ENCODE measurements at places on chromosomes 3 and 15.

GRCh38 chr3:15804553-15805095, 6.8 kb upstream of the ANKRD28 start:
- DNase-seq, result no peak

DNA sequence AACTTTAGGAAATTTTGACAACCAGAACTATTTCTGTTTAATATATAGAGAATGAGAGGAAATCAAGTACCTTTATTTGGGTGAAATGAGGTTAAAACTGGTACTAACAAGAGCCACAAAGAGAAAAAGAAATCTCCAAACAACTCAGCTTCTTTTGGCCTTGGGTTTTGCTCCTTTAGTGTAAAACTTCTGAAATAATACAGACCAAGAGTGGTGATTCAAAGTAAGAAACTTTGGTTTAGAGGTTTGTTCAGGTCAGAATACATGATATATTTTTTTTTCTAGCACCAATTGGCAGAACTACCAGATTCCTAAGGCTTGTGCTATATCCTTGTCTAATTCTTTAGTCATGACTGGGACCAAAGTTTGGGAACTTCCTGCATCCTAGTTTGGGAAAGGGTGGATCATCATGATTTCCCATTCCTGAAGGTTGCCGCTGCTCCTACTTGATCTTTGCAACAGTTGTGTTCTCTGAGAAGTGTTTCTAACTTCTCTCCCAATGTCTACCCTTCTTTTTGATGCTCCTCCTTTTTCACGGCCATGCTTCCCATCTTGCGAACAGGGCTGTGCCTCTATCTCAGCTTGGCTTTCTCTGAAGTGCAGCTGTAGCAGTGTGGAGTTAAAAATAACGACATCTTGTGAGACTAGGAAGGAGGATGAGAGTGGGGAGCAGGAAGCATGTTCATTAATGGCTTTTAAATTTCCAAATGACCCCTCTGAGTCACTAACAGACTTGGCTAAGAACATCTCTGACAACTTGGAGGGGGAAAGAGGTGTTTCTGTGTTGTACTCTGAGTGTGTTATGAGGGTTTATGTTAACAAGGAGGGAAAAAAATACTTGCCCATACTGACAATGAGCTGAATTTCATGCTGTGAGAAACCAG, 87.7 kb downstream of the KCNAB1 start:
- DNase-seq, result no peak

- DNase-seq, result peak; percentile 96
Measured at GRCh38 chr15:73633111-73633990, at the start of gene NPTN. Gene NPTN, minus strand, starts transcription at chr15:73633389. Its CDS starts 174 bp downstream, at chr15:73633215.

DNA sequence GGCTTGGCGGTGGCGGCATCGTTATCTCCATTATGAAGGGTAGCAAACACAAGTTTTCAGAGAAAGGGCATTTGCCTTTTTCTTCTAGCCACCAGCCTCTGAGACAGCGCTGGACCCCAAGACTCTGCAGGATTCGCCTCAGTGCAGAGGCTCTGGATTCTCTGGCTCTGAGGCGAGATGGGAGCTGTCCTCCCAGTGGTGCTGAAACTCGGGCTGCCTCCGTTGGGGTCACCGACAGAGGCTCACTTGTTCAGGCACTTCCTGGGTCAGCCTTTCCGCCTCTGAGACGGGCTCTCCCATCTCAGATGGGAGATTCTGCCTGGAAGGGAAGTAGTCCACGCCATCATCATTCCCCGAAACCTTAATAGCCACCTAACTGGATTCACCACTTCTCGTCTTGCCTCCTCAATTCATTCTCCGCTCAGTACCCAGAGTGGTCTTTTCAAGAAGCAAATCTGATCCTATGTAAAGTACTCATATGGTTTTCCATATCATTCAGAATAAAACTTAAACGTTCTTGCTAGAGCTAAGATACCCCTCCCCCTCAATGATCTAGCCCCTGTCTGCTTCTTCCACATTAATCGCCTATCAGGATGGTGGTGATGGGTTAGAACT, 76.9 kb downstream of the RHCG start:
- no peak for DNase-seq

GRCh38 chr3:42094691-42095391, 3.7 kb downstream of the TRAK1 start:
- no peak for DNase-seq

DNA sequence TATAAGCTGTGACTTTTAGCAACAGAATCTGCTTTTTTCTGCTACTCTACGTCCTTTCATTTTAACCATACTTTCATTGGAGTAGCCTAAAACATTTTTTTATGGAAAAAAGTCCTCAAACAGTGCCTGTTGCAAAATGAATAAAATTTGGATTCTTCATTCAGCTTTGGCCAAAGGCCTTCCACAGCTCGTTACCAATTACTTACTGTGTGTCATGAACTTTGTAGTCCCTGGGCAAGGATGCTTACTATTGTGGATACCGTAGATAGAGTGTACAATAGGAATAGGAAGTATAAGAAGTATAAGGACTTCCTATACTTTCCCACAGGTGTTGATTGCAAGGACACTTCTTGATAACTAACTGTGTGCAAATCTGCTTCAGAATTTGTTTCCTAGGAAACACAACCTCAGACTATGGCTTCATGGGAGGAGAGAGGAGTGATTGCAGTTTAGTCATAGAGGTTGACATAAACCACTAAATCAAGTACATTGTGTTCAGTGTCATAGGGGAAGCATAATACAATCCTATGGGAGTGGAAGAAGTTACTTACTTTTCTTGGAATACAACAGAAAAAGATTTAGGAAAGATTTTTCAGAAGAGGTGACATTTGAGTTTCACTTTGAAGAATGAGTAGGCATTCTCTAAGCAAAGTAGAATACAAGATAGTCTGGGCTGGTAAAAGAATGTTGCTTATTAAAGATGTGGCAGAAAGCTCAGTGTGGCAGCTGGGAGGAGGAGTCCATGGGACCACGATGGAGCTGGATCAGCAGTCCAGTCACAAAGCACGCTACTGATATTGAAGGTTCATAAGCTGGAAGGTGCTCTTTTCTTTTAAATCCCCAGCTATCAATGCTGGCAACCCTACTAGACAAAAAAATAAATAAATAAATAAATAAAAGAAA, 309.7 kb upstream of the TPRG1 start:
- DNase-seq, result no peak

GRCh38 chr3:173238091-173238490, 97.1 kb upstream of the SPATA16 start:
- DNase-seq, result no peak

- no peak for DNase-seq
Measured at GRCh38 chr3:5846261-5846660, 658.8 kb downstream of the EDEM1 start.

DNA sequence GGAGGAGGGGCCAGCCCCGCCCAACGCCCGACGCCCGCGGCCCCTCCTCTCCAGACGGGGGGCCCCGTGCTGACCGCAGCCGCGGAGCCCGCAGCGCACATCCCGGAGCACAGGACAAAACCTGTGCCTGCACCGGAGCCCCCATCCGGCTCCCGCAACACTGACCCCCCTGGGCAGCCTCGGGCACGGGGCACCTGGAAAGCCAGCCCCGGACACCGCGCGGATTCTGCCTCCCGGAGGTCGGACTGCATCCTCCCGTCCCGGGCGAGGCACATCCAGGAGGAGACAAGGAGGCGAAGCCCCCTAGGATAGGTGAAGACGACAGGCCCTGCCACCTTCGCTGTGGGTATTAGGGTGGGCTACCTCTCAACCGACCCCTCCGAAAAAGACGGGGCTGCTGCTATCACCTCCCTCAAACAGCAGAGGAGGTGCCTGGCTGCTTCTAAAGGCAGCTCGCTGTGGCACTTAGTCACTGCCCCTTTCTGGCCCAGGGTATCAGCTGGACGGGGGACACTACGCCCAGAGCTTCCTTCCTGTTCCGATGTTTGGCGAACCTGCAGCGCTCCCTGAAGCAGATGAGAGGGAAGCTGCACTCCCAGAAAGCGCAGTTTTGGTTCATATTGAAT, 10.6 kb downstream of the XXYLT1 start:
- no peak for DNase-seq

GRCh38 chr15:100671858-100672543, 69.6 kb downstream of the ASB7 start:
- no peak for DNase-seq

GRCh38 chr15:90558171-90558573, 28.4 kb downstream of the CRTC3 start:
- no peak for DNase-seq

DNA sequence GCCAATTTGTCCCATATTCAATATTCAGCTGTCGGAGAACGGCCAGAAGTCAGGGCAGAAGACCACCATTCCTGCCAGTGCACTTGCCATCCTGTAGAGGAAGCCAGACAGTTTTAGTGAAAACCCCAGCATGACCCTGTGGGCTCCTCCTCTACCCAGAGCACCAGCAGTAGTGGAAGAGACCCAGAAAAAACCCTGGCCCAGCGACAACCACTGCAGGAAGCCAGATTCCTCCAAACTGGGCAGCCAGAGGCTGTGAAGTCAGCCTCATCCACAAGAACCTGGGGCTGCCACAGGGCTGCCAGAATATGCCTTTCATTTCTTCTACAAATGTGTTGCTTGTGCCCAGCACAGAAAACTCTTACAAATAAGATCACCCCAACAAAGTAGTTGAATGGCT, 67.3 kb downstream of the HMCES start:
- DNase-seq, result no peak

GRCh38 chr3:168117853-168118313, 22.2 kb upstream of the GOLIM4 start:
- no peak for DNase-seq

DNA sequence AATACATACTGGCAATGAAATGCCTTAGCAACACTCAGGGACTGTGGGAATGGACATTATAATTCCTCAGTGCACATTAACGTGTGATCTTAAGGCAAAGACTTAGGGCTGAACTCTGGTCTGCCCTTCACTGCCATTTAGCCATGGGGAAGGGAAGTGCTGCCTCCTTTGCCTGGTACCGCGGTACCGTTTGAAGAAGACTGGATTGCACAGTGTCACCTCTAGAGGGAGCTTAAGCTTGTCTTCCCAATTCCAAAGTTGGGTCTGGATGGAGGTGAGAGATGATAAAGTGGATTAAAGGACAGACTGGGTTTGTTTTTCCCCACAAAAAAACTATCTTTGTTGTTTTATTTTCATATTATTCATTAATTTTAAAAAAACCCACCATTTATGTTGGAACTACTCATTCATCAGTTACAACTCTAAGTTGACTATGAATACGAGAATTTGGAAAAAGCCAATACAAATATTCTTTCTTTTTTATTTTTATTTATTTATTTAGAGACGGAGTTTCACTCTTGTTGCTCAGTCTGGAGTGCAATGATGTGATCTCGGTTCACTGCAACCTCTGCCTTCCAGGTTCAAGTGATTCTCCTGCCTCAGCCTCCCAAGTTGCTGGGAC, 60.0 kb upstream of the SYN2 start:
- no peak for DNase-seq

DNA sequence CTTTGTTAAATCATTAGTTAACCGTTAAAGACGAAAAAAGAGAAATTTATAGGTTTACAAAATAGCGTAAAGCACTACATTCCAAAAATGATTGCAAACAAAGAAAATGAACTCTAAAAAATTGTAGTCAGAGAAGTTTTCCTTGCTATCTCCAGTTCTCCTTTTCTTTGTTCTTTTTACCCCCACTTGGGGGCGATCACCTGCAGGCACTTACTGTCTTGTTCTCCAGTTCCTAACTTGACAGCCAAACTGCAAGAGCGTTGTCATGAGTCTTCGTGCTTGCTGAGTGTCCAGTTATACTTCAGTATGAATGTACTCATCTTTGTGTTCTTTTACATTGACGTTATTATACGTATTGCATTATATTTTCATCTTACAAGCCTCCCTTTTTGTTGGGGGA, 54.5 kb downstream of the CHD2 start:
- no peak for DNase-seq

DNA sequence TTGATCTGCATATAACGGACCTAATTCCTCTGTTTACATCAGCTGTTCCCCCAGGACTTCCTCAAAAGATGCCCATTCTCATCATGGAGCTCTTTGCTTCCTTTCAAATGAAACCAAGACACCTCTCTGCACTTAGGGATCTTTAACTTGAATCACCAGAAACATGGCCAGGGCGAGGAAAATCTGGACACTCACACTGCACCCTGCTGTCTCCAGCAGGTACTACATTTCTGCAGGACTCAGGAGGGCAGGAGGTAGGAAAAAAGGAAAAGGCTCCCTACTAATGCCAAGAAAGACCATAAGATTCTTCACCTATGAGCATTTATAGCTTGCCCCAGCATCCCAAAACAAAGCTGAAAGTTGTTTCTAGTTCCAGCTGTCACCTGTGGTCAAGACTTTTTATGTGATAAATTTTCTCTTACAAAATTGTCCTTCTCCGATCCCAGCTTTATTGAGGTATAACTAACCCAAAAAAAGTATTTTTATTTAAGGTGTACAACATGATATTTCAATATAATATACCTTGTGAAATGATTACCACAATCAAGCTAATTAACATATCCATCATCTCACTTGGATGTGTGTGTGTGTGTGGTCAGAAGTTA, 87.3 kb upstream of the C15orf61 start:
- DNase-seq, result no peak

DNA sequence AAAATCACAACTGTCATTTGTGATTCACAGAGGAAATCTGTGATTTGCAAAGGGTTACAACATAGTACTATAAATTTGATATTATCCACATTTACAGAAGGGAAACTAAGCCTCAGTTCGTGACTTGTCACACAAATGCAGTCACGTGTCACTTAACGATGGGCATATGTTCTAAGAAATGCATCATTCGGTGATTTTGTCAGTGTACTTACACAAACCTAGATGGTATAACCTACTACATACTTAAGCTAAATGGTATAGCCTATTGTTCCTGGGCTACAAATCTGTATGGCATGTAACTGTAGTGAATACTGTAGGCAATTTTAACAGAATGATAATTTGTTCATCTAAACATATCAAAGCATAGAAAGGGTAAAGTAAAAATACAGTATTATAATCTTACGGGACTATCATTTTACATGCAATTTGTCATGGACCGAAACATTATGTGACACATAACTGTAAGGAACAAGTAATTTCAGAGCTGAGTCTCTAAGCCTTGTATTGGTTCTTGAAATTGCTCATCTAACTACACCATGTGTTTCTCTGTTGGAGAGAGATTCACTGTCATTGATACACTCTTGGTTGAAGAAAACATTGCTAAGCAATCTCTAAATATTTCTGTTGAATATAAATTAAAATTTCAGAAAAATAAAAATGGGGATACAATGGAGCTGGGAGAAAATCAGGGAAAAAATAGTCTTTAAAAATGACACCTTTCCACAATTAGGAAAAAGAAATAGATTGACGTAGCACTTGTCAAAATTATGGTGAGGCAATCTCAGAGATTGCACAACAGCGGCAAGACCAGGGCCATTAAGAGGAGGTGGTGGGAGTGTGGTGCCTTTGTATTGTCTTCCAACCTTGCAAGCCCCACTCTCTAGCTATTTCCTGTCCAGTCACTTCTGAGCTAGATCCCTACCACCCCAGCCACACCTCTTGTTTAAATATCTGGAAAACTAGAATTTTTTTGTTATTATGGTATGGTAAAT, 645.8 kb upstream of the TBL1XR1 start:
- DNase-seq, result no peak

DNA sequence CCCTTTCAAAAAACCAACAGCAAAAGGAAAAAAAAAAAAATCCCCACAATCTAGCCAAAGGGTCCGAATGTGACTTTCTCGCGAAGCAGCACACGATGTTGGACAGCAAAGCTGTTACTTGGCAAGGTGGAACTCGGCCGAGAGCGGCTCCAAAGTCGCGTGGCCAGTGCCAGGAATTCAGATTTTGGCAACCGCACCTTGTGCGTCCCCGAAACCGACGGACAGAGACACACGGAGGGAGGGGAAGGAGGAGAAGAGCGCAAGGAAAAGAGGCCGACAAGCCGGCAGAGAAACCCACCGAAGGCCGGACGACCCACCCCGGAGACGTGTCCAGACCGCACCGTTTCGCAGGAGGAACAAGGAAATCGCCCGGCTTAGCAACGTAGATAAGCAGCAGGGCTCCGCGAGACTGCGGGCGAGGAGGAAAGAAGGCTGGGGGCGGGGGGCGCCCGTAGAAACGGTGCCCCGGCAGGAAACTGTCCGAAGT, 517.3 kb downstream of the MECOM start:
- no peak for DNase-seq

All from activated T-helper 1 cell treated with Interleukin-2 at 50 U/mL for 16 hours (primary cell).